Stimulated activated CD8-positive, alpha-beta memory T cell treated with anti-CD3 and anti-CD28 coated beads, Interleukin-4, amount 100 ng/mL, for 4 hours (primary cell): ENCODE measurements at places on chromosomes 4 and X.

DNA sequence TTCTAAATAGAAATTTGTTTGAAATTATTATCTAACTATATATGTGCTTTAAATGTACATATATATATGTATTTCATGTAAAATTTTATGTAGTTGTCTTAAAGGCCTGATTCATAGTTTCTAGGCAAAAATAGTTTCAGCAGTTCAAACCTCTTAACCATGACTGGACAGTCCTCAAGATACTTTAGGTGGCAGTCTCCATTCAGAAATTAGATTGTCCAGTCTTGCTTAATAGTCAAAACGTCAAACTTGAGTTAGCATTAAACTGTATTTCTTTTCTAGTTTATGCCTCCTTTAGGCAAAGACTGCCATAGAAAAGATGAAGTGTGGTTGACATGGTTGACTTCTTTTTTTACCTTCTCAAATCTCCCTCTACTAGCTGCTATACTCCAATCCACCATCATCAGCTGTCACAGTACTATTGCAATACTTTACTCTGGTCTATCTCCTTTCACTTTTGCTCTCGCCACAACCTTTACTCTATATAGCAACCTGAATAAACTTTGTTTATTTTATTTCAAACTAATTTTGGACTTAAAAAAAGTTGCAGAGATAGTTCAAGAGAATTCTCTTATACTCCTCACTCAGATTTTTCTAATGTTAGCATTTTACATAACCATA, 395.6 kb upstream of the DIPK2B start:
- no peak for DNase-seq

- no peak for DNase-seq
Observed at GRCh38 chr4:138804711-138805110, 210.9 kb upstream of the NOCT start.

DNA sequence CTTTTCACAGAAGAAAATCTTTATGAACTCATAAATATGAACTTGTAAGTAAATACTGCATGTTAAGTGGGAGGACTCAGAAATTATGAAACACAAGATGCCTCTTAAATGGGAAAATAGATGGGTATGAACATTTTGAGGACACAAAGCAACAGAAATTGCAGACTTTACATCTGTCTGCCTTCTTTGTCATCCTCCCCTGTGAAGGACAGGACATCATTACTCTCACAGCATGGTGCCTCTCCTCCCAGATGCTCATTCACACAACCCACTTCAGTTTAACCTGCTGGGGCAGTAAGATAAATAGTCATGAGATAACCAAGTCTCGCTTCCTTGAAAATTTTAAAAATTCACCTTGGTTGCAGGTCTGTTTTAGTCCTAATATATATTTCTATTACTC, 144.5 kb downstream of the APBB2 start:
- DNase-seq, result no peak

GRCh38 chrX:154855256-154855655, 20.8 kb upstream of the SMIM9 start:
- no peak for DNase-seq

DNA sequence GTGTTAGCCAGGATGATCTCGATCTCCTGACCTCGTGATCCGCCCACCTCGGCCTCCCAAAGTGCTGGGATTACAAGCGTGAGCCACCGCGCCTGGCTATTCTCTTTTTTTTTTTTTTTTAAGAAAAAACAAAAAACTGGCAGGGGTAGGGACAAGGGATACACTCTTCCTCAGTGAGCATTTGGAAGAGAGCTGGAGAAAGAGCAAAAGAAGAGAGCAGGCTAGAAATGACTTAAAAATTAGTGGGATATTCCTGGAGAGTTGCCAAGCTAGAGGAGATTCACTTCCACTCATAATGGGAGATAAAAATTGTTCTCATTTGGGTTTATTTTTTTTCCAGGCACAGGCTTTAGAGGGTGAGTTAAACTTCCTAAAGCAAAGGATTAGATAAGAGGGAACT, 140.0 kb upstream of the SCML1 start:
- DNase-seq, result no peak

DNA sequence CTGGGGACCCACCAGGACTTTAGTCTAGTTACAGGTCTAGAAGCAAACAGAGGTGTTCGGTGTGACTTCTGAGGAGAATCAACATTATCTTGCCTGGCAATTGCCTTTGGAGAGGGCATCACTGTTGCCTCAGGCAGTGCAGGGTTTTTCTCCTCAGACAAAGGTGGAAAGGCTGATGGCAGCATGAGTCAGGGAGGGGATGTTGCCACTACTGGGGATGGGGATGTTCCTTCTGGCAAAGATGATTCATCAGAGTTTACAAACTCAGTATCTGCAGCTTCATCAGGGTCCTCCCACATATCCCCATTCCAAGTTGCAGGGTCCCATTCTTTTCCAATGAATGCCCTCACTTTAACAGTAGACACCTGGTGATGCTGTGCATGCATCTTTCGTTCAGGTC, 91.3 kb upstream of the GALNTL6 start:
- DNase-seq, result no peak

GRCh38 chrX:78944351-78944750, 840 bp upstream of the P2RY10 start:
- no peak for DNase-seq

DNA sequence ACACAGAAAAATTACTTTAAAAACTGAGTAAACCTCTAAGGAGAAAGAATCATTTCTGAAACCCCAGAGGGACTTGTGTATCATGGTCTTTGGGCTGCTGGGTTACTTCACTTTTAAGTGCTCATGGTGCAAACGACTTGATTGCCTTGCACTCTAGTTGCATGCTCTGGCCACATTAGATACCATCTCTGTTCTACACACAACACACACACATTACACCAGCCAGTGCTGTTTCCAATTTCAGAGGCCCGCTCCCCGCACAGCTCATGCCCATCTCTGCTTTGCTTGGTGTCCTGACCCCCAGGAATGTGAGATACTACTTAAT, 2.1 kb downstream of the PPP3CA start:
- DNase-seq, result no peak

- no peak for DNase-seq
Observed at GRCh38 chrX:68203211-68203610, 230.1 kb downstream of the OPHN1 start.

DNA sequence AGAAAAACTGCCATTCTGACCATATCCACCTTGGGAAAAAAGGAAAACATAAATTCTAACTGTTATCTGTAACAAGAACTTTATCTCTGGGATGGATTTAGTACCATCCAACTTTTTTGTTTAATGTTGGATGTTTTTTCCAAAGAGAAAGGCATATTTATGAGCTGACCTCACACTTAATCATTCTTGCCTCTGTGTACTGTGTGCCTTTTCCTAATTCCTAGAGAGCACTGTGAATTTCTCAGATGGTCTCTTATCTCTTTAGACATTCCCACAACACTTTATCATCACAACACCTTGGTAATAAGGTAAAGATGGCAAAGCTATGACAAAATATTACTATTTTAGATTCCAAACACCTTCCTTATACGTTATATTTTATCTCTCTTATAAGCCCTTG, 126.2 kb downstream of the COL4A6 start:
- no peak for DNase-seq

- no peak for DNase-seq
Observed at GRCh38 chrX:2823795-2824386, 4.8 kb upstream of the GYG2 start.

DNA sequence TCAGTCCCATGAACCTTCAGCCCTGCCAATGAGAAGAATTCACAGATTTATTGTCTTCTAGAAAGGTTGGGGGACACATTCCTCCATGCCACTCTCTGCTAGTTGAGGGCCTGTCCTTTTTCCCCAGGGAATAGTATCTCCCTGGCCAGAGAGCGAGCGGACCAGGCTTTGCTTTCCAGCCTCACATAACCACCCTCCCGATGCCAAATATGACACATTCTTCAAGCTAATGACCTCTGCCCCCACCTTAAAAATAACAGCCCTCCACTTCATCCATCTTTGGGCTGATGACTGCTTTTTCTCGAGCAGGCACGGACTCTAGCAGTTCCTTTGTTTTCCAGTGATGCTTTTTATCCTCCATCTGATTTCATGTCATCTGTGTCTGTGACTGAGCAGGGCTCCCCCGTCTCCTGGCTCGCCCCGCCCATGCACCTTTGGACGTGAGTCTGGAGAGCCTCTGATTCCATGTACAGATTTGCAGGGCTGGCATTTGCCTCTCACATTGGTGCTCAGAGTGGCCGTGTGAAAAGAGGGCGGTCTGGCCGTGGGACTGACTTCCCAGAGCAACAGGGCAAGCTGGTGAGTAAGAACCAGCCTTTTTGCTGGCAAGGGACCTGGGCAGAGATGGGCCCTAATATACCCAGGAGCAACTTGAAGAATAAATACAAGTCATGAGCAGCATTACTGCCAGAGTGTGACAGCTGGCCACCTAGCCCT, 279.8 kb downstream of the BCOR start:
- no peak for DNase-seq

DNA sequence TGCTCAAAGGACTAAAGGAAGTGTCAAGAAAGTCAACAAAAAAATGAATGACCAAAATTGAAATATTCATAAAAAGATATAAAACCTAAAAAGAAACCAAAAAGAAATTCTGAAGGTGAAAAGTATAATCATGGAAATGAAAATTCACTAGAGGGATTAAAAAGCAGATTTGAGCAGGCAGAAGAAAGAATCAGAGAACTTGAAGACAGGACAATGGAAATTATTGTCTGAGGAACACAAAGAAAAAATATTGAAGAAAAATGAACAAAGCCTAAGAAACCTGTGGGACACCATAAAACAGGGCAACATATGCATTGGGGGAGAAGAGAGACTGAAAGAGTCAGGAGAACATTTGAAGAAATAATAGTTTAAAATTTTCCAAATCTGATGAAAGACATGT, 9.9 kb upstream of the SPON2 start:
- DNase-seq, result no peak

DNA sequence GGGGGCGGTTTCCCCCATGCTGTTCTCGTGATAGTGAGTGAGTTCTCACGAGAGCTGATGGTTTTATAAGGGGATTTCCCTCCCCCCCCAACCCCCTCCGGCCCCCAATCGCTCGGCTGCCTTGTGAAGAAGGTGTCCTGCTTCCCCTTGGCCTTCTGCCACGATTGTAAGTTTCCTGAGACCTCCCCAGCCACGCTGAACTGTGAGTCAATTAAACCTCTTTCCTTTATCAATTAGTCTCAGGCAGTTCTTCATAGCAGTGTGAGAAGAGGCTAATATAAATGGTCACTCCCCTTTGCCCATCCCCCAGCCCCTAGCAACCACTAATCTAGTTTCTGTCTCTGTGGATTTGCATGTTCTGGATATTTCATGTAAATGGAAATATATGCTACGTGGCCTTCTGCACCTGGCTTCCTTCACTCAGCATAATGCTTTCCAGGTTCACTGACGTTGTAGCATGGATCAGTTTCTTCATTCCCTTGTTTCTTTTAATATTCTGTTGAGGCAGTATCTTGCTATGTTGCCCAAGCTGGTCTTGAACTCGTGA, 16.4 kb downstream of the GPR143 start:
- DNase-seq, result no peak

GRCh38 chr4:100799761-100800539, 282.1 kb upstream of the EMCN start:
- DNase-seq, result no peak

DNA sequence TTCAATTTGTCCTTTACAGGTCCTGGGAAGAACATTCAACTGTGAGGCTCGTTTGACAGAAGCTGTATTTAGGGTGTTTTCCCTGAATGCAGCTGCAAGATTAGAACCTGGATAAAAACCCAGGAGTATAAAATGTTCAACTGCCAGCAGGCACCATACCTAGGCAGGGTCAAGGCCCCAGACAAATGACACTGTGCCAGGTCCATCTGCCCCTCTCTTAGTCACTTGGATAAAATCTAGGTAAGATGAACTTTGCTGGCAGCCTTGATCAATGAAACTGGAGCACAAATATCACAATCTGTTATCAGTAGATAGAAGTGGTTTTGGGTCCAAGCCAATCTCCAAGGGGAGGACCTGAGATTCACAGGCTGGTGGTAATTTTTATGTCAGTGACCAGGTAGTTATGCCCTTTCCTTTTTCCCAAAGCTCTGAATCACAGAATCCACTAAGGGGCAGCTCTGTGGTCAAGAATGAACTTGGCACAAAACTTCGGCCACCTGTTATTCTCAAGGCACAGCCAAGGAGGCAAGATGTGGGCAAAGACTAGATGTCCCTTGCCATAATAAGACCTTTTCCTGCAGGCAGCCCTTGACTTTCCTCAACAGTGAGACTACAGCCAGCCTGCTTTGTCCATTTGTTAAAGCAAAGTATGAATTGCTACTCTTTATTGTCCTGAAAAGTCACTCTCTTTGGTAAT, 501.0 kb downstream of the PPARGC1A start:
- no peak for DNase-seq

GRCh38 chr4:3484057-3484973, 21.2 kb downstream of the DOK7 start:
- DNase-seq, result no peak

DNA sequence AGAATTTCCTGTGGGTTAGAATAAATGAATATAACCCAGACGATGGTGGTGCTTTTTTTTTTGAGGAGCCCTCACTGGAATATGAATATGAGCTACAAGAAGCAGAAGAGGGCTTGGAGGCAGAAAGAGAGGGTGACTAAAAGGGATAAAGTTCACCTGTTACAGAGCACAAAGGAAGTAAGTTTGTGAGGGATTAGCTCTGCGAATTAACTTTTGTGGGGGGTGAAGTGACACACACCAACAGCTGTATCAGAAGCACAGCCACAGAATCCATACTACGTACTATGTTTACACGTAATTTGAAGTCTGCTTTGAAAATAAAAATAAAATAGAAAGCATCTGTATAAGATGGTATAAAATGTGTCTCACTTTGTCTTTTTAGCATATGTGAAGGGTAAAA, 963.6 kb upstream of the DIAPH2 start:
- no peak for DNase-seq
